Astrocyte (in vitro differentiated cells and primary cell): ENCODE measurements at places on chromosomes 12 and 14. TPM values are rescaled to one million over a fixed set of nuclear protein-coding genes. Genes with fewer than 3 reads are reported as not detected.
A peak's percentile ranks its signal among the peaks of the same experiment; 100 is the strongest.

Gene TMEM30B
- total RNA-seq: 0.36 TPM in 1 of 2 replicates, not detected in the other

Gene STAC3
- 0.75 and 0.82 TPM in 2 replicates for total RNA-seq

Gene HOXC4
- not detected in 2 replicates for total RNA-seq

Gene C3AR1
- total RNA-seq: 7.1 and 8.3 TPM in 2 replicates

Gene KRT72
- not detected in 2 replicates for total RNA-seq

Gene ASPG
- 0.10 TPM in 1 of 2 replicates, not detected in the other for total RNA-seq

Gene DHRS2
- total RNA-seq: 1.1 and 2.1 TPM in 2 replicates

- no peak for DNase-seq
These were observed 144.3 kb downstream of the CHST11 start for GRCh38 chr12:104600790-104601739.

- no peak for DNase-seq
These were observed 58.8 kb downstream of the STON2 start for GRCh38 chr14:81341370-81341769.

DNA sequence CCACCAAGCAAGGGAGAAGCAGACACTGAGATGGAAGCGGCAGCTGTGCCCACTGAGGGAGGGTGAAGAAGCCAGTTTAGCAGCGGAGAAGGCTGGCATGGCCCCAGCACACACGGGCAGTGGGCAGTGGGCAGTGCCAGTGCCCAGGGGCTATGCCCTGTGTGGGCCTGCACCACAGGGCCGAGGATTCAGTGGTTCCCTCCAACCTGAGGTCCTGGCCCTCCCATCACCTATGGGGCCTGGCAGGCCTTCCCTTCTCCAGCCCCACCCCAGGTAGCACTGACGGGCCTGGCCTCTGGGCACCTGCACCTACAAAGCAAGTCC lies 81.1 kb downstream of the ITPK1 start:
- no peak for DNase-seq

GRCh38 chr12:101759396-101760047 lies 20.3 kb upstream of the SYCP3 start:
- peak; percentile 14 for DNase-seq

GRCh38 chr14:58793131-58793740 lies 155.5 kb downstream of the DACT1 start:
- no peak for DNase-seq

GRCh38 chr14:101129521-101130167 lies 226.1 kb upstream of the RTL1 start:
- DNase-seq: no peak

GRCh38 chr12:75812271-75813018 lies 219.1 kb downstream of the PHLDA1 start:
- peak; percentile 75 for DNase-seq

- DNase-seq: no peak
These were observed 810 bp downstream of the AACS start for GRCh38 chr12:125065919-125066570.

- DNase-seq: no peak
These were observed 6.3 kb upstream of the BRMS1L start for GRCh38 chr14:35819591-35820540.

GRCh38 chr14:98931911-98932310 lies 340.1 kb downstream of the BCL11B start:
- no peak for DNase-seq

DNA sequence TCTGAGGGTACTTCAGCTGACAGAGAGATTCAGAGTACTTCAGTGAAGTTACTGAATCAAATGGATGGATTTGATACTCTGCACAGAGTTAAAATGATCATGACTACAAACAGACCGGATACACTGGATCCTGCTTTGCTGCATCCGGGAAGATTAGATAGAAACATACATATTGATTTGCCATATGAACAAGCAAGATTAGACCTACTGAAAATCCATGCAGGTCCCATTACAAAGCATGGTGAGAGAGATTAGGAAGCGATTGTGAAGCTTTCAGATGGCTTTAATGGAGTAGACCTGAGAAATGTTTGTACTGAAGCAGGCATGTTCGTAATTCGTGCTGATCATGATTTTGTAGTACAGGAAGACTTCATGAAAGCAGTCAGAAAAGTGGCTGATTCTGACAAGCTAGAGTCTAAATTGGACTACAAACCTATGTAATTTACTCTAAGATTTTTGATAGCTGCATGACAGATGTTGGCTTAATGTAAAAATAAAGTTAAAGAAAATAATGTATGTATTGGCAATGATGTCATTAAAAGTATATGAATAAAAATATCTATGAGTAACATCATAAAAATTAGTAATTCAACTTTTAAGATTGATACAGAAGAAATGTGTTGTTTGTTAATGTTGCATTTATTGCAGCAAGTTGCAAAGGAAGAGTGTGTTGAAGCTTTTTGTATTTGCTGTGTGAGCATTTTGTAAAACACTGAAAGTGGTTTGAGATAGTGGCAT lies 136.1 kb upstream of the RAP1B start:
- DNase-seq: no peak

- DNase-seq: no peak
These were observed 696.7 kb upstream of the TBX3 start for GRCh38 chr12:115380546-115381120.

DNA sequence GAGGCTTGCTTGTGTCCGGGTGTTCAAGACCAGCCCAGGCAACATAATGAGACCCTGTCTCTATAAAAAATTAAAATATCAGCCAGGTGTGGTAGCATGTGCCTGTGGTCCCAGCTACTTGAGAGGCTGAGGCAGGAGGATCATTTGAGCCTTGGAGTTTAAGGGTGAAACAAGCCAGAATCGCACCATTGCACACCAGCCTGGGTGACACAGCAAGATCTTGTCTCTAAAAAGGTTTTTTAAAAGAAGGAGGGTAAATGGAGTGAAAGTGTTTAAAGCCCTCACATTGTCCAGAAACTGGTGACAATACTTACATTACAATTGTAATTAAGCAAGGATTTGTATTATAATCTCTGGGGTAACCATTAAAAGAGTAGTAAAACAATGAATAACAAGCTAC lies 64.2 kb downstream of the SINHCAF start:
- no peak for DNase-seq

DNA sequence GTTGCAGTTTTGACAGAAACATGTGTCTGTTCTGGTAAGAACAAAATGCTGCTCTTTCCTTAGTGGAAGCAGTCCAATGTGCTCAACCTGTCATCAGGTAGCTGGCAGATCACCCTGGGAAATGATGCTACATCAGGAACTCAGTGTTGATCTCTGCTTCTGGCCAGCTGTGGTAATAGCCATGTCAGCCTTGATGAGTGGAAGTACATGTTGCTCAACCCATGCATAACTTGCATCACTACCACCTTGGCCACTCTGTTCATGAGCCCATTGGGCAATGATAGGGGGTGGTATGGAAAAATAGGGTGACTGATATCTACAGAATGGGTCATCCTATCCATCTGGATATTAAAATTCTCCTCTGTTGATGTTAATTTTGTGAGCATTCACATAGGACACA lies 411.0 kb downstream of the C12orf50 start:
- no peak for DNase-seq

DNA sequence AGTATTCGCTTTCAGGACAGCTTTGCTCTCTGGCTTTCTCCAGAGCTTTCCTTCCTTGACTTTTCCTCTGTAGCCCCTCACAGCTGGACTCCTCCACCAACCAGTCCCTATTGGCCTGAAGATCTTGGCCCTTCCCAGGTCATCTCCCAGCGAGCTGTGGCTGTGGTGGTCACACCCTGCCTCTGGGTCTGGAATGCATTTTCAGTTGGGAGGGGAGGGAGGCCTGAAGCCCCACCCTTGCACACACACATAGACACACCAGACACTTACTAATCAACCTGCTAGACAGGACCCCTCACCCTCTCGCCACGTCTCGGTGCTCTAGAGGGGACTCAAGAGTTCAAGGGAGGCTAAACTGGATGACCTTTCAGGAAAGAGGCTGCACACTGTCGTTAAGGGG lies 13.9 kb downstream of the JDP2 start:
- no peak for DNase-seq
